ENCODE measurements at places on chromosomes 13 and 19.

DNA sequence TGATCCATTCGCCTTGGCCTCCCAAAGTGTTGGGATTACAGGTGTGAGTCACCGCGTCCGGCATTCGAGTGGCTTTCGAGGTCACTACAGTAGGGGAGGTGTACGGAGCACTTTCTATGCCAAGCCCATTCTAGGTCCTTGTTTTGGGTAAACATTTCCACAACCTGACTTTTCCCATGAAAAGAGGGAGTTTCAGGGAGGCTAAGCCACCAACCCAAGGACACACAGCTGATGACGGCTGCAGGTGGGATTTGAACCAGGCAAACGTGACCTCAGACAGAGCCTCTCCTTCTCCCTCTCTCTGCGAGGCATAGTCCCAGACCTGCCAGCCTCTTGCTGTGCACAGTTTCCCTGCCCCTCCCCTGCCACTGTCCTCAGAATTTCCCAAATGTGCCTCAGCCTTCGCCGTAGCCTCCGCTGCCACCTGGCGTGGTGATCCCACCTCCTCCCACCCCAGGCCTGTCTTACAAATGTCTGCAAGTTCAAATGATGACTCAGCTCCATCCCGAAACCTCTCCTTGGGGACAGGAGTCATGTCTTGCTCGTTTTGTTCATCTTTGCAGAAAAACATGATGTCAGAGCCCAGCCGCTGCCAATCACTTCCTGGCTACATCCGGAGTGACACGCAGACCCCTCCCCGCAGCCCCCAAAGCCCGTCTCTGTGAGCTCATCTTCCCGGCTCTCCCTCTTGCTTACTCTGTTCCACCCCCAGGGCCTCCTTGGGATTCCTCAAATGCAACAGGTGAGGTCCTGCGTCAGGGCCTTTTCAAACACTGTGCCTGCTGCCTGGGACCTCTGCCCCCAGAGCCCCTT lies 6.6 kb upstream of the GADD45B start:
- DNase-seq, result no peak

GRCh38 chr13:97559981-97560380 lies 126.0 kb downstream of the RAP2A start:
- DNase-seq, result no peak

- DNase-seq, result no peak
Observed at GRCh38 chr13:71922194-71922593, 55.2 kb upstream of the DACH1 start.

GRCh38 chr13:50685491-50685890 lies 158.0 kb downstream of the DLEU7 start:
- no peak for DNase-seq

DNA sequence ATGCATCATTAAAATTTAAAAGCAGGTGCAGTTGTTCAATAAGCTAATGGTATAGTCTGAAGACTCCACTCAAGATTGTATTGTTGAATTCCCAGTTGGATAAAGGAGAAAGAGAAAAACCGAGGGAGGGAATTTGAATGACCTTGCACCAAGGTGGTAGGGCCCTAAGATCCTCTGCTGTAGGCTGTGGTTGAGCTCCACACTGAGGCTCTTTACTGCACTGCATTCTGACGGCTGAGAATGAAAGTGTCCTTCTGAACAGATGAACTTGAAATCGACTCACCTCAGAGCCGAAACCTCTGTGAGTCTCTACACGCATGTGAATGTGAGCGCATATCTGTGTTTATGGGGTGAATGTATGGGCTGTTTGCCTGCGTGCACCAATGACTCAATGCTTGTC lies 388.9 kb upstream of the DACH1 start:
- no peak for DNase-seq
